ENCODE measurements at places on chromosomes 4 and X. TPM values are rescaled to one million over a fixed set of nuclear protein-coding genes. Genes with fewer than 3 reads are reported as not detected.

GRCh38 chr4:97359826-97360225 is 783.5 kb downstream of the STPG2 start:
- no peaks in the 10 kb centered on the region for H3K4me1 ChIP-seq
- no peak overlapping the region for H3K27ac ChIP-seq
- no peak overlapping the region for H3K4me3 ChIP-seq
- H3K36me3 ChIP-seq: no peaks in the 10 kb centered on the region

GRCh38 chr4:144970597-144970996 is 127.4 kb downstream of the ANAPC10 start:
- no peaks in the 10 kb centered on the region for H3K36me3 ChIP-seq
- H3K27ac ChIP-seq: no peak overlapping the region
- H3K27me3 ChIP-seq: no peaks in the 10 kb centered on the region
- DNase-seq: no peak
- no peaks in the 10 kb centered on the region for H3K4me1 ChIP-seq

DNA sequence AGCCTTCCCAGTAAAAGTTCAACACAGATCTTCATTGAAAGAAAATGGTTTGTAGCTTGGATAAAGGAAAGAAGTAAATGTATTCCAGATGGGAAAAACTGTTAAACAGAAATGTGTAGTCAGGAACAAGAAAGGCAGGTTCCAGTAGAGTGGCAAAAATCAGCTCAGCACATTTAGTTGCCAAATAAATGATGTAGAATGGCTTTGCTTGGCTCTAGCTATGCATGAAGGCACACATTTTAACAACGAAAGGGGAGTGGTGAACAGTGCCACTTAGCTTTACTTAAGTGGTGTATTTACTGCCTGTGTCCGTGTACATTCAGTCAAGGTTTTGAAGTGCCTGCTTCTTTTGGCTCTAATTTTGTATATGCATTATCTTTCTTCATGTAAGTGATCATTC is 644.5 kb upstream of the ATOH1 start:
- H3K4me3 ChIP-seq: no peak overlapping the region
- H3K4me1 ChIP-seq: no peaks in the 10 kb centered on the region
- H3K36me3 ChIP-seq: no peaks in the 10 kb centered on the region

GRCh38 chrX:13142891-13143290 is 98.5 kb upstream of the FAM9C start:
- H3K27me3 ChIP-seq: peaks cover 3% of the 10 kb centered on the region
- no peaks in the 10 kb centered on the region for H3K36me3 ChIP-seq
- no peak overlapping the region for H3K27ac ChIP-seq
- no peak overlapping the region for H3K4me3 ChIP-seq

DNA sequence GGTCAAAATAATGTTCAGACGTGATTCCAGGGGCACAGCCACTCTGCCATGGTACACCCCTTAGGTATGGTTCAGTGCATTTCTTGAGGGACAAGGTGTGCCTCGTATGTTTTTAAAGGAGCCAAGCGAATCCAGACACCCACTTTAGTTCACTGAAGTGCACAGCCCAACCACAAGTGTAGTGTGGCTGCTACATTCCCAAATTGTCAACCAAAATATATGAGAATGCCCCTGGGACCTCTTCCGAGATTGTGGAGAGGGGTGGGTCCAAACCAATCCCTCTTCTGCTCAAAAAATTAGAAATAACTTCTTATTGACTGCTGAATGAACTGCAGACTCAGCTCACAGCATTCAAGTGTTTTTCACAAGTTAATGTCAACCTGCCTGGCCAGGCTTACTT is 7.4 kb upstream of the BRS3 start:
- no peak overlapping the region for H3K27ac ChIP-seq
- no peaks in the 10 kb centered on the region for H3K4me1 ChIP-seq
- no peak overlapping the region for H3K4me3 ChIP-seq
- DNase-seq: peak; percentile 53
- peaks cover 29% of the 10 kb centered on the region for H3K27me3 ChIP-seq
- no peaks in the 10 kb centered on the region for H3K36me3 ChIP-seq

Gene LRIT3
- total RNA-seq: 0.09 TPM
